ENCODE measurements at places on chromosomes 3 and 15. TPM values are rescaled to one million over a fixed set of nuclear protein-coding genes. Genes with fewer than 3 reads are reported as not detected.

- DNase-seq: no peak
Measured at GRCh38 chr15:41022487-41023090, 69.3 kb downstream of the CHAC1 start.

GRCh38 chr15:50358845-50359244 is 3.8 kb upstream of the GABPB1 start:
- no peak for DNase-seq

DNA sequence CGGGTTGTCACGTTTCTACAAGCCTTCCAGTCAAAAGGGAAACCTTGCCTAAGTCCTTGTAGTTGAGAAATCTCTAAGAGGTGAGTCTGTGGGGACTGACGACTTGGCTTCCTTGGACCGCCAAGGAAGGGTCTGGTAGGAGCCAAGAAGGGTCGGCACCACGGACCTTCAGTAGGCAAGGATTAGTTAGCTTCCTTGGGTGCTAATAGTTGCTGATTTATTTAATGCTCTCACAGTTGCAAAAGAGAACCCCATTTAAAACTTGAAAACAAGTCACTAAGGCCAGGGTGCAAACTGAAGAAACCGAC is 361 bp upstream of the LCMT2 start:
- DNase-seq: no peak

- DNase-seq: peak; percentile 18
Measured at GRCh38 chr3:197333901-197334639, 35.7 kb upstream of the DLG1 start.

GP9 gene
- not detected for total RNA-seq

ERC2 gene
- not detected for total RNA-seq

KLHDC8B gene
- 11.4 TPM for total RNA-seq

- DNase-seq: no peak
Measured at GRCh38 chr3:66496746-66497145, 4.1 kb downstream of the LRIG1 start.

GRCh38 chr3:141525814-141526213 is 39.0 kb downstream of the RASA2 start:
- no peak for DNase-seq

DNA sequence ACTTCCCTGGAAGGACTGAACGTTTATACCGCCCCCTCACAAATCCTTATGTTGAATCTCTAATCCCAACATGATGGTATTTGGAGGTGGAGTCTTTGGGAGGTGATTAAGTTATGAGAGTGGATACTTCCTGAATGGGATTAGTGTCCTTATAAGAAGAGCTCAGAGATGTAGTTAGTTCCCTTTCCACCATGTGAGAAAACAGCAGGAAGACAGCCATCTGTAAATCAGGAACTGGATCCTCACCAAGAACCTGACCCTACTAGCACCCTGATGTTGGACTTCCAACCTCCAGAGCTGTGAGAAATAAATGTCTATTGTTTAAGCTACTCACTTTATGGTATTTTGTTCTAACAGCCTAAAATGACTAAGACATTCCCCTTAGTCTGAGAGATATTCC is 33.3 kb upstream of the SACM1L start:
- DNase-seq: no peak

COL7A1 gene
- 0.31 TPM for total RNA-seq

DNA sequence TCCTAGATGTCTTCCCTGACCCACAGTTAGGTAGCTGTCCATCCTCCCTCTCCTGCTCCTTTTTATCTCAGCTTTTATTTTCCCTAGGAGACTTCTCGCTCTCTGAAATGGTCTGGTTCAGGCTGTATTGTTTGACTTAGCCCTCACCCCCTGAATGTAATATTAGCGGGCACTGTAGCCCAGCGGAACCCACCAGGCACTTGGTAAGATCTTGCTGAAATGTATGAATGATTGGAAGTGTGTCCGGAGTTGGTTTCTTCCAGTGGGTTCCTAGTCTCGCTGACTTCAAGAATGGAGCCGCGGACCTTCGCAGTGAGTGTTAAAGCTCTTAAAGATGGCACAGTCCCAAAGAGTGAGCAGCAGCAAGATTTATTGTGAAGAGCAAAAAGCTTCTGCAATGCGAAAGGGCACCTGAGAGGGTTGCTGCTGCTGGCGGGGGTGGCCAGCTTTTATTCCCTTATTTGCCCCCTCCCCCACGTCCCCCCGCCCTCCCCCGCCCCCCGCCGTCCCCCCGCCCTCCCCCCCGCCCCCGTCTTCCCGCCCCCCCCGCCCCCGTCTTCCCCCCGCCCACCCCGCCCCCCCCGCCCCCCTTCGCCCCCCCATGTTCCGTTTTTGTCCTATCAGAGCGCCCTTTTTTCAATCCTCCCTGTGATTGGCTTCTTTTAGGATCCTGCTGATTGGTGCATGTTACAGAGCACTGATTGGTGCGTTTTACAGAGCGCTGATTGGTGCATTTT is 694 bp upstream of the EEFSEC start:
- no peak for DNase-seq

DNA sequence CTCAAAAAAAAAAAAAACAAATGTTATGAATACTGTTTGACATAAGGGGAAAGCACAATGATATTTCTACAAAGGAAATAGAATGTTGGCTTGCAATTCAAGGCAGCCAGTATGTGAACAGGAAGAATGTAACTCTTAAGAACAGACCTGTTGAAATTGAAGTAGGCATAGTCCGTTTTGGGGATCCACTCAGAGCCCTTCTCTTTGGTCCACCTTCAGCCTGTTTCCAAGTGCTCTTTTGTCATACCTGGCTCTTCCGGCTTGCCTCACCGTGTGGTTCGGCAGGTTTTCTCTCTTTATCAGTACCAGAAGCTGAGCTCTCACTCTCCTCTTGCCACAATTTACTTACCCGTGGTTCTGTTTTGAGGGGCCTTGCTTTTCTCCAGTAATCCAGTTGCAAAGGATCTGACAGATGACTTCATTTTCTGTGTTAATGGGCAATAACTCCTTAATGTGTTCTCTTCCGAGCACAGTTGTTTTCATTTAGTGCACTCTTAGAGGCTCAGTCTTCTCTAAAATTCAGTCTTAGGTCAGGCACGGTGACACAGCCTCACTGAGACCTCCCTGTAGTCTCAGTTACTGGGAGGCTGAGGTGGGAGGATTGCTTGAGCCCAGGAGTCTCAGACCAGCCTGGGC is 6.7 kb downstream of the ABHD17C start:
- DNase-seq: no peak

CGNL1 gene
- 41.6 TPM for total RNA-seq

Data from right lobe of liver (tissue), 6 donors.